Stomach (tissue), 19 donors: ENCODE measurements at places on chromosomes 2 and 18. TPM values are rescaled to one million over a fixed set of nuclear protein-coding genes. Genes with fewer than 3 reads are reported as not detected.

The AGXT gene
- polyA plus RNA-seq, result not detected

The NEMP2 gene
- 0.60 TPM for polyA plus RNA-seq

The COL4A4 gene
- polyA plus RNA-seq, result 0.50 TPM

The GAREM1 gene
- 4.1 TPM for polyA plus RNA-seq

The CAPN14 gene
- 0.06 TPM for polyA plus RNA-seq

The DUSP2 gene
- 3.6 TPM for polyA plus RNA-seq

The HS6ST1 gene
- polyA plus RNA-seq, result 10.5 TPM

The RGPD4 gene
- polyA plus RNA-seq, result not detected

The SLC9A4 gene
- 8.9 TPM for polyA plus RNA-seq

The FAM168B gene
- polyA plus RNA-seq, result 18.0 TPM

The CNRIP1 gene
- polyA plus RNA-seq, result 21.4 TPM

The DNAJC10 gene
- polyA plus RNA-seq, result 12.6 TPM

The B3GNT7 gene
- 1.9 TPM for polyA plus RNA-seq

The IMMT gene
- 45.1 TPM for polyA plus RNA-seq

The SP140 gene
- 1.5 TPM for polyA plus RNA-seq

The SERPINB11 gene
- polyA plus RNA-seq, result not detected

The ALKAL2 gene
- polyA plus RNA-seq, result 12.6 TPM

The CXCR4 gene
- 20.6 TPM for polyA plus RNA-seq

The ATL2 gene
- 42.0 TPM for polyA plus RNA-seq

The FBXO36 gene
- polyA plus RNA-seq, result 1.0 TPM

The SPOPL gene
- 10.5 TPM for polyA plus RNA-seq

The STRN gene
- 5.7 TPM for polyA plus RNA-seq

The TUBA4B gene
- polyA plus RNA-seq, result not detected

The TRIM43 gene
- 0.25 TPM for polyA plus RNA-seq

The GPC1 gene
- polyA plus RNA-seq, result 6.3 TPM

The INPP1 gene
- polyA plus RNA-seq, result 25.5 TPM
